Iris pigment epithelial cell (primary cell): ENCODE measurements at places on chromosomes 3 and 15.

- no peak for DNase-seq
Measured at GRCh38 chr3:73743551-73743950, 118.8 kb upstream of the PDZRN3 start.

GRCh38 chr3:189898559-189899153 is 222.0 kb downstream of the P3H2 start:
- DNase-seq = peak; percentile 25

GRCh38 chr3:13788522-13789424 is 91.1 kb downstream of the WNT7A start:
- no peak for DNase-seq

DNA sequence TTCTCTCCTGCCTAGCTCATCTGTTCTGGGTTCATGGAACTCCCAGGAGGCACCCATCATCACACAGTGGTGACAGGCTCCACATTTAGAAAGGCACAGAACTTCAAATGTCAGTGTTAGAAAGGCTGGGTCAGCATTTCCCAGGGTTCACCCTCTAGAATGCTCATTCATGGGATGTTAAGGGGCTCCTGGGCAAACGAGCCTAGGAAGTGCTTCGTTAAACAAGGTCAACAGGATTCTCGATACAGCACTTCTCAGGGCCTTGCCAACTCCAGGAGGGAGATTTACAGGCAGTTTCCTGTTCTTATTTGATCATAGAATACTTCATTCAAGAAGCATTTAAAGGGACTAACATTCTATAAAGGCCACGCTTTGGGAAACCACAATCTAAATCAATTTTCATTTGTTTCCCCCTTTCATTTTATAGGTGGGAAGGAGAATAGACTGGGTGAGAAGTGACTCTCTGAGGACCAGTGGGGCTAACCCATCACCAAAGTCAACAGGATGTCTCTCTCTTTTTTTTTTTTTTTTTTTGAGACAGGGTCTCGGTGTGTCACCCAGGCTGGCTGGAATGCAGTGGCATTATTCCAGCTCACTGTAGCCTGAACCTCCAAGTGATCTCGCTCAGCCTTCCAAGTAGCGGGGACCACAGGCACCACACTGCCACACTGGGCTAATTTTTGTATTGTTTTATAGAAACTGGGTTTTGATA is 14.3 kb downstream of the IGDCC4 start:
- DNase-seq = peak; percentile 54

GRCh38 chr3:174710612-174711011 is 148.5 kb upstream of the NAALADL2 start:
- DNase-seq = peak; percentile 31

DNA sequence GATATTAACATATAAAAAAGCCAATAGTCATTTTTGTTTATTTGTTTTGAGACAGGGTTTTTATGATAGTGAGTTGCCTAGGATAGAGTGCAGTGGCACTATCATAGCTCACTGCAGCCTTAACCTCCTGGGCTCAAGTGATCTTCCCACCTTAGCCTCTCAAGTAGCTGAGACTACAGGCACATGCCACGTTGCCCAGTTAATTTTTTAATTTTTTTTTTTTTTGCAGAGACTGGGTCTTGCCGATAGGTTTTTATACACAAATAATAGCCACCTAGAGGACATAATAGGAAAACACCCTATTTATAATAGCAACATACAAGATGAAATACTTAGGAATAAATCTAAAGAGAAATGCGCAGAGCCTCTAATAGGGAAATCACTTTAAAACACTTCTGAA is 13.3 kb downstream of the EIF3J start:
- DNase-seq = peak; percentile 57

DNA sequence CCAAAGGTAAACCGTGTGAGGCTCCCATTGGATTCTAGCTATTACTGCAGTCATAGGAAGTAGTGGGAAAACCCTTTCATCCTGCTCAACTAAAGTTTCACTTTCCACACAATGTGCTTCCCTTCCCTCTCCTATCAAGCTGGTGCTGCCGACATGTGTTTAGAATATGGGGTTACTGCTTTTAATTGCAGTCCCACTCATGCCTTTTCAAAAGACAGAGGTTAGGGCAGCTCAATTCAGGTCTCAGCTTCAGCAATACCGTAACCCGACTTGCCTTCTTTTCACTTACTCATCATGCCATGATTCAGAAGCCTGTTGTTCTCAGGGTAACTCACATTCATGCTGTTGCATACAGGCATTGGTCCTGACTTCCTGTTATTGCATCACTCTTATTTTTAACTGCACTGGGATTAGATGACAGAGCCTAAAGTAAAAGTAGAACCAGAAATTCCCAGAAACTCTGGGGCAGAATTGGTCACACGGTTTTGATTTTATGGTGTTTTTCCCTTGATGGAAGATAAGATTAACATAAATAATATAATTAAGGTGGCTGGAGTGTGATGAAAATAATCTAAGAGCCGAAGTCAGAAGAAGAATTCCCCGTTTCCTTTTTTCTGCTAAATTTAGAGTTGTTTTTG is 45.7 kb downstream of the C2CD4B start:
- peak; percentile 98 for DNase-seq
